ENCODE measurements at places on chromosomes 7 and 10.

- DNase-seq = no peak
Observed at GRCh38 chr10:33272635-33273034, 61.8 kb downstream of the NRP1 start.

DNA sequence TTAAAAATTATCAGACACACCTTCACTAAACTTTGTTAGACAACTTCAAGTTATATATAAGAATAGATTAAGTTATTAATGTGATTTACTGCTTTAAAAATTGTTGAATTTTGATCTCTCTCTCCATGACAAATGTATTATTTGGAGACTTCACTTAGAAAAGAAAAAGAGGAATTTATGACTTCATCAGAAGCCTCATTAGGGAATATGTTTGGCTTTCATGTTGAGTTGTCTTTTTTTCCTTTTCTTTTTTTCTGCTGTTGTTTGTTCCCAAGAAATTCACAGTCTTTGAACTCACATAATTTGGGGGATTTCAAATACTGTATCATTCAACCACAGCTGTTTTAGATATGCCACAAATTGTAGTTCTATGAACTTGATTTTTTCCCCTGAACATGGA, 149.5 kb downstream of the PPP1R9A start:
- DNase-seq = no peak

DNA sequence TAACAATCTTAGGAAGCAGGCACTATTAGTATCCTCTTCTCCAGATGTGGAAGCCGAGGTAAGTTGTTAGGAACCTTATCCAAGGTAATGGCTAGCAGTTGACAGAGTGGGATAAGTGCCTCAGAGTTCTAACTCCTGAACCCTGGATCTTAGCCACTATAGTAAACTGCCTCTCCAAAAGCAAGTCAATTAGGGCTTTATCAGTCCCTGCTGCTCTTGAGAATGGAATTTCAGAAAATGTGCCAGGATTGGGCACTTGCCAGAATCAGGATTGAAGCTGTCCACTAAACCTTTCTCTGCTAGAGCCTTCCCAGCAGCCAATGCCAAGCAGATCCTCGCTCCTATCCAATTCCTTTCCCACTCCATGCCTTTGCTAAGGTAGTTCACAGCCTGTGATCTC, 777.5 kb upstream of the POM121L12 start:
- DNase-seq = no peak

DNA sequence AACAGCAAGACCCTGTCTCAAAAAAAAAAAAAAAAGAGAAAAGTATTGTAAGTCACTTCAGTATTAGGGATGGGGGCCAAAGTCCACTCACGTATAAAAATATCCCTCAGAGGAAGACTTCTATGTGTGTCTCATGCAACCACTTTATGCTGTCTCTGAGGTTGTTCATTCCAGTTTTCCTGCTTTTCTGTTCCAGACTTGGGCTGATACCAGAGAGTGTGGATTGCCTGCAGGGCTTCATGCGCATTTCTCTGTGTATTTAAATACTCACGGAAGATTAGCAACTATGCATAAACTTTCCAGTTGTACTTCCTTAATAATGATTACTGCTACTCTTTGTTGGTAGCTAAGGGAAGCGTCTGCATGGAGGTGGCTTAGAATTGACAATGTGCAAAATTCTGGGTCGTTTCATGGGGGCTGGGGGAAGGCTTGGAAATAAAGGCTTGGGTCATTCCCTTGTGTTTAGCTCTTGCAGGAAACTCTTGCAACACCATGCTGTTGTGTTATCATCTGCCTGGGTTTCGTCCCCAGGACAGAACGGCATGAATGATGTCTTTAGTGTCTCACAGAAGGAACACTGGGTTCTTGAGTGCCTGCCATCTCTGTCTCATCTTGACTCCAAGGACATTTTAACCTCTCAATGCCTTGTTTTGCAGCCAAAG, 54.1 kb downstream of the KIAA1217 start:
- no peak for DNase-seq

DNA sequence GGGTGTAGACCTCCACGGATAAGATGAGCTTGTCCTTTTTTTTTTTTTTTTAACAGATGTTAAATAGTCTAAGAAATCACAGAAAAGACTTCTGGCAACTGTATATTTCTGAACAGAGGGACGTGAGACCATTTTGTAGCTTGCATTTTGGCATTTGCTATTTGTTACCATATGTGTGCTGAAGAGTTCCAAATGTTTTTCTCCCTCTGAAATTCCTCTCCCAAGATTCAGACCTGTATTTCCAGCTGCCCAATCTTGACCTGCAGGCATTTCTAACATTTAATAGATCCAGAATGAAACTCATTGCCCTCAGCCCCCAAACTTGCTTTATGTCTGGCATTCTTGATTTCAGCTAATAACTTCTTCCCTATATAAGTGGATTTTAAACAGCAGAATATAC, 223.1 kb upstream of the FZD1 start:
- no peak for DNase-seq

- no peak for DNase-seq
Observed at GRCh38 chr10:106571192-106571946, 593.1 kb downstream of the SORCS1 start.

DNA sequence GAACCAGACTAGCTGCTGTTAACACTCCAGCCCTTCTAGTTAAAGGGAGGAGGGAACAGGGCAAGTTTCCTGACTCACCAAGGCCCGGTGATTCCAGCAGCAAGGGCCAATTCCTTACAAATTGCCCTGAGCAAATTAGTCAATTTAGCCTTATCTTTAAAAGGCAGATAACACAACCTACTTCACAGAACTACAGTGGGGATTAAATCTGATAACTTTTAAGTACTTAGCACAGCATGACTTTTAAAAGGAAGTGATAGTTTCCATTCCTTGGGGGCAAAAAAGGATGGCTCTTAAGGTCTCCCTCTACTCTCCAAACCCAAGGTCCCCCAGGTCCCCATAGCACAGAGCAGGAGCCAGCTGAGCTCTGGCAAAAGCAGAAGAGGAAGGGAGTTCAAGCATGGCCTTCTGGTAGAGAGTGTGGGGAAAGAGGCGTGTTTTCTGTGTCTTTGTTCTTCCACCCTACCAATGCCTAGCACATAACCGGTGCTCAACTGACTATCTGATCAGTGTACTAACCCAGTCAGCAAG, 4.0 kb downstream of the CDCA7L start:
- no peak for DNase-seq

GRCh38 chr10:38038932-38039245, 28.4 kb downstream of the ZNF33A start:
- no peak for DNase-seq

- DNase-seq = no peak
Observed at GRCh38 chr7:15015545-15016314, 113.2 kb upstream of the DGKB start.

GRCh38 chr10:78251016-78251385, 217.3 kb downstream of the RPS24 start:
- no peak for DNase-seq

GRCh38 chr10:89281606-89282395, 20.0 kb upstream of the IFIT2 start:
- DNase-seq = no peak

DNA sequence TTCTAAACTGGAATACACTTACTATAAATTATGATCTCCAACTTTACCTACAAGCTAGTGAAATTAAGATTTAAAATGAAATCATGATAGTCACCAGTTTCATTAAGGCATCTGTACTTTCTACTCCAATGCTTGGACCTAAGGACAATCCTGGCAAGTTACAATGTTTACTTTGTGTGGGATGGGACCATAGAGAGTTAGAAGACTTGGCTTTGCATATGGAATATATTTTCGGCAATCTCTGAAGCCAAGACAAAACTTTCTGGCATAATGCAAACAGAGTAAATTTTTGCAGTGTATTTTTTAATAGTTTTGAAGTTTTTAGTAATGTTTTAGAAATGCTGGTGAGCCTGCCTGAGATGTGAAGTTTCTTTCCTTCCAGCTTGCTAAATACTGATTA, 248.9 kb downstream of the ABCA13 start:
- no peak for DNase-seq

GRCh38 chr10:52706332-52707070, 66.1 kb downstream of the MBL2 start:
- DNase-seq = no peak

DNA sequence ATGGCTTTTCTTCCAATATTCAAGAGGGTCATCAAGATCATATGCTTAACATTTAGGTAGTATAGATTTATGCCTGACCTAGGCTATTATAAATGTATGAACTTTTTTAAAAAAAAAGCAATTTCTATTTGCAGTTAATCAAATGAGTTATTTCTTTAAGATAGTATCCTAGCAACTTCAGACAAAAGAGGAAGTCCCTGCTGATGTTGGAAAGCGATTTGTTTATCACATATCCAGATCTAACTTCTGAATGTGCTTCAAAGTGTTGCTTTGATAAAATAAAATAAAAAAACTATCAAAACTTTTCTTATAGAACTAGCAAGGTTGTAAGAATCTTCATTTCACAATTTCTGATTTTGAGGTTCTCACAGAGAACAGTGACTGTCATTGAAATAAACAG, 401.9 kb upstream of the PHF14 start:
- DNase-seq = no peak

DNA sequence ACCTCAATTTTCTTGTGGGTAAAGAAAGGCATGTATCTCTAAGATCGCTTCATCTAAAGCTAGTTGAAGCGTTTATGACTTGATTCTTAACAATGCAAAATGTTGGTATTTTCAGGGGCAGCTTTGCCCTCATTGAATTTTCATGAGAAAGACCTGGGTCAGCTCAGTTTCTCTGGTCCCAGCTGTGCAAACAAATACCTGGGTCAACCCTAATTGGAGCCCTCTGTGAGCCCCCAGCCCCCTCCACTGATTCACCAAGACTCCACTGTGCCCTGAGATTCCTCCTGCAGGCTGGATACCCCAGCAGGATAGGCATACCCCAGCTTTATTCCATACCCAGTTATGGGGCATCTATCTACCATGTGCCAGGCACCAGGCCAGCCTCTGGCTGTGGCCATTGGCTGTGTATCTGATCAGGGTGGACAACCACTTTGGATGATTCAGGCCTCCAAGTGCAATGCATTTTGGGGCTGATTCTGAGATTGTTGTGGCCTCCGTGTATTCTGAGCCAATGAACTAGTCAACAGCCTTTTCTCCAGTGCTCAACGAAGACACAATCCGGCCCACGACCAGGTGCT, 201.9 kb downstream of the MYOF start:
- DNase-seq = no peak

- no peak for DNase-seq
Observed at GRCh38 chr7:26696978-26697377, 167.4 kb downstream of the SKAP2 start.

Measured in activated CD4-positive, alpha-beta T cell treated with anti-CD3 and anti-CD28 coated beads for 4 hours (primary cell).